Fibroblast of the aortic adventitia (primary cell): ENCODE measurements at places on chromosomes 12 and 14.

GRCh38 chr12:111748867-111749266, 17.9 kb upstream of the ALDH2 start:
- no peak for DNase-seq

DNA sequence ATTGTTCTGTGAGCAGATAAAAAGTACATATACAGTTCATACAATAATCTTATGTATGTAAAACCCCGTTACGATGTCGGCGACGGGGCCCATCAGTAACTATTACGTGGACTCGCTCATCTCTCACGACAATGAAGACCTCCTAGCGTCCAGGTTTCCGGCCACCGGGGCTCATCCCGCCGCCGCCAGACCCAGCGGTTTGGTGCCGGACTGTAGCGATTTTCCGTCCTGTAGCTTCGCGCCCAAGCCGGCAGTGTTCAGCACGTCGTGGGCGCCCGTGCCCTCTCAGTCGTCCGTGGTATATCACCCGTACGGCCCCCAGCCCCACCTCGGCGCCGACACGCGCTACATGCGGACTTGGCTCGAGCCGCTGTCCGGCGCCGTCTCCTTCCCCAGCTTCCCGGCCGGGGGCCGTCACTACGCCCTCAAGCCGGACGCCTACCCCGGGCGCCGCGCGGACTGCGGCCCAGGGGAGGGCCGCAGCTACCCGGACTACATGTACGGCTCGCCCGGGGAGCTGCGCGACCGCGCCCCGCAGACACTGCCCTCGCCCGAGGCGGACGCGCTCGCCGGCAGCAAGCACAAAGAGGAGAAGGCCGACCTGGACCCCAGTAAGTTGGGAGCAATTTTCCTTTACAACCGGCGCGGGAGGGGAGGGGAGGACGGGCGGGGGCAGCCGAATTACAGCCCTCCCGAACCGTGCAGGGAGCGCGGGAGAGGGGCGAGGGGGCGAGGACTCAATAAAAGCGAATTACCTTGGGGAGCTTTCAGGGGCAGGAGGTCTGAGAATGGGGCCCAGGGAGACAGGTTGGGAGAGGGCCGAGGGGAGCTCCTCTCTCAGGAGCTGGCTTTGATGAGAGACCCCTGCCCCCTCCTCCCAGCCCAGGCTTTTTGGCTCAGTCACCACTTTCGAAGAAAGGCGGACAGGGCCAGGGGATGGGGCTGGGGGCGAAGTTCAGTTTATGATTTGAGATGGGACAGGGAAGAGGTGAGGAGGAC, at the start of gene HOXC9:
Gene HOXC9 (plus strand): TSS at position 46 of the 999 bp plus-strand sequence. CDS start 28 bp downstream, at position 74.
- DNase-seq = no peak

- no peak for DNase-seq
Measured at GRCh38 chr14:96752594-96752993, 44.6 kb upstream of the VRK1 start.

GRCh38 chr12:20096430-20096829, 271.9 kb upstream of the PDE3A start:
- no peak for DNase-seq

GRCh38 chr12:121524196-121524916, 56.5 kb downstream of the KDM2B start:
- DNase-seq = no peak

GRCh38 chr12:53798575-53798974, 46.8 kb upstream of the CISTR start:
- peak; percentile 16 for DNase-seq

- DNase-seq = peak; percentile 87
Measured at GRCh38 chr12:8078398-8078797, 3.7 kb upstream of the NECAP1 start.

- no peak for DNase-seq
Measured at GRCh38 chr12:76863837-76864236, 15.0 kb downstream of the CSRP2 start.

DNA sequence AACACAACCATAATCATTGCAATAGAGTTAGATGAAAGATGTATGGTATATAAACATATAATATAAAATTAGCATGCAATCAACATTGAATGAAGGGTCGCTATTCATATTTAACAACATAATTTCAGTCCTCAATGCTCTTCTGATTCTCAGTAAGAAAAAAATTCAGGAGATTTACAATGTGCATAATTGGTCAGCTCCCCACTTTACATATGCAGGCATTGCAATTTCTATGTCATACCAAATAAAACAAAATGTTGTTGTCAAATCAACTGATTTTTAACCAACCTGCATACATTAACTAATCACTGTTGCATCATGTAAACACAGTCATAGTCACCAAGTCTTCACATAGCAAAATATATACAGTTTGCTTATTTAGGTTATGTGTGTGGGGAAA, 5.2 kb upstream of the SLCO1A2 start:
- DNase-seq = no peak

- no peak for DNase-seq
Measured at GRCh38 chr12:119301379-119301778, 33.1 kb upstream of the CCDC60 start.

GRCh38 chr12:59240048-59240447, 319.7 kb upstream of the LRIG3 start:
- DNase-seq = no peak

GRCh38 chr12:24230061-24230701, 280.7 kb upstream of the SOX5 start:
- DNase-seq = no peak

DNA sequence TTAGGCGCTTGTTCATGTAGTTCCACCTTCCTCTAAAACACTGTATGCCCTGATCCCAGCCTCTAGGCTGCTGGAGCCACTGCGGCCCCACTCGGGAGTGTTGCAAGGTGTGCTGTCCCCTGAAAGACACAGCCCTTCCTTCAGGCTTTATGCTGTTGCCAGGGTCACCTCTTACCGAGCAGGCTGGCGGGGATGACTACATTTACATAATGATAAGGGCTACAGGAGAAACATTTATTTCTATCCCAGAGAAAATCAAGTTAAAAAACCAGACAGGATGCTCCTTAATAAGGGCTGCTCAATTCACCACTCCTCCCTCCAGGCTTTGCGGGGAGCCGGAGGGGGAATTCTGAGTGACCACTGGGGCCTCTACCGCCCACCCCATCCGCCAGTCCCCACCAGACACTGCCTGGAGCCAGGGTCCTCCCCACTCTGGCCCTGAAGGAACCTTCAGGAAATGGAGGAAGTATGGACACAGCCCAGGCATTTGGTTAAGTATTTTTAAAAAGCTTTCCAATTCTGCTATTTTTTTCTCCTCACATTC, 200.6 kb downstream of the TTC7B start:
- DNase-seq = no peak

GRCh38 chr14:103854017-103854808, 6.8 kb upstream of the PPP1R13B start:
- no peak for DNase-seq

- DNase-seq = no peak
Measured at GRCh38 chr12:131468206-131468605, 242.7 kb upstream of the SFSWAP start.

DNA sequence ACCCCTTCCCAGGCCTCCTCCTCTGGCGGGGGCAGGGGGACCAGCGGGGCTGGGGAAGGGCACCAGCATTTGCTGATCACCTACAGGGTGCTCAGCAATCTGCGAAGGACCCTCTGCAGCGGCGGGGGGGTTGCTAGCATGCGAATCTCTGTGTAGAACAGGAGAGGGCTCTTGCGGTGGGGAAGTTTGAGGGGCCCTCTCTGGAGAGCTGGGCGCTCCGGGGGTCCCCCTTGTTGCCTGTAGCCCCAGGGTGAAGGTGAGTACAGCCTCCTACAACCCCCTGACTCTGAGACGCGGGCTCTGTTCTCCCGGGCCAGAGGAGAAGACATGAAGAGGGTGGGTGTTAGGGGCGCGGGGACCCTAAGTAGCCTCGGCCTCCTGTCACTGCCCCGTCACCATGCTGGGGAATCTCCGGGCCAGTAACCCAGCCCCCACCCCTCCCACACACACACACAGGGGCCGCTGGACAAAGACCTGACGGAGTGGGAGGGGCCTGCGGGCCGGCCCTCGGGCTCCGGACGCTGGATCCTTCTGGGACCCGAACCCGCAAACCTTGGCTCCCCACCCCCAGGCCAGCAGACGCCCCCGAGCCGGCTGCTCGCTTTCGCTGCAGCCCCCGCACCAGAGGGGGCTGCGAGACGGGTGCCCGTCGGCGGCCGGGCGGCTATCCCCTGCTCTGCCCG, 734 bp downstream of the FIGNL2 start:
- no peak for DNase-seq

DNA sequence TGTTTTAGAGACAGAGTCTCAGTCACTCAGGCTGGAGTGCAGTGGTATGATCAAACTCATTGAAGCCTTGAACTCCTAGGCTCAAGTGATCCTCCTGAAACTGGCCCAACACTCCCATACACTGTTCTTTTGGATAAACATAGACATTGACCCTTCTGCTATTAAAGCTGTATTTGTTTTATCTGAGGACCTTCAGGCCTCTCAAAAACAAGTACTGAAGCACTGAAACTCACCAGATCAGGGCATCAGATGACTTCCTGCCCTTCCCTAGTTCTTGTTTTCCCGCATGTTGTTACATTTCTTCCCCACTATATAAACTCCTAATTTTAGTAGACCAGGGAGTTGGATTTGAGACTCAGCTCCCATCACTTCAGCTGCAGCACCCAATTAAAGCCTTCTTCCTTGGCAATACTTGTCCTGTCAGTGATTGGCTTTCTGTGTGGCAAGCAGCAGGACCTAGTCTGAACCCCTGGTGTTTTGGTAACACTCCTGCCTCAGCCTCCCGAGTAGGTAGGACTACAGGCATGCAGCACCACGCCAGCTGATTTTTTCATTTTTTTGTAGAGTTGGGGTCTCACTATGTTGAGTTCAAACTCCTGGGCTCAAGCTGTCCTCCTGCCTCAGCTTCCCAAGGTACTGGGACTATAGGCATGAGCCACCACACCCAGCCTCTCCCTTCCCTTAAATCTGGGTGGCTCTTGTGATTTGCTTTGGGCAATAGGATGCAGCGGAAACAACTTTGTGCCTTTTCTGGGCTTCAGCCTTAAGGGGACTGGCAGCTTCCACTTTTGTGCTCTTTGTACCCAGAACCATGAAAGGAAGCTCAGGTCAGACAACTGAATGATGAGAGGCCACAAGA, 12.5 kb upstream of the IFT81 start:
- DNase-seq = no peak

DNA sequence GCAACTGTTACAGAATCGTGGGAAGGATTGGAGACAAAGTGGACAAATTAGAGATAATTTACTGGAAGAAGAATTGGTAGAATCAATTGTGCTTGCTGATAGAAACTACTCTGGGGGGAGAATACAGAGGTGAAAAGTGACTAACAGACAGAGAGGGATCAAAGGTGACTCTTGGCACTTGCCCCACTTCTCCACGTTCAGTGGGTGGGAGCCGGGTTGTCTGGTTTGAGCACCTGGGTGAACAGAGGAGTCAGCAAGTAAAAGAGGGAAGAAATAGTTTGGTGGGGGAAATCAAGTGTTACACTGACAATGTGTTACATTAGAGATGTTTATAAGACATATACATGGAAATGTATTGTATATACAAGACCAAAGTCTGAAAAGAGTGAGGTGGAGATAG, 69.1 kb downstream of the PPP2R5E start:
- DNase-seq = no peak

DNA sequence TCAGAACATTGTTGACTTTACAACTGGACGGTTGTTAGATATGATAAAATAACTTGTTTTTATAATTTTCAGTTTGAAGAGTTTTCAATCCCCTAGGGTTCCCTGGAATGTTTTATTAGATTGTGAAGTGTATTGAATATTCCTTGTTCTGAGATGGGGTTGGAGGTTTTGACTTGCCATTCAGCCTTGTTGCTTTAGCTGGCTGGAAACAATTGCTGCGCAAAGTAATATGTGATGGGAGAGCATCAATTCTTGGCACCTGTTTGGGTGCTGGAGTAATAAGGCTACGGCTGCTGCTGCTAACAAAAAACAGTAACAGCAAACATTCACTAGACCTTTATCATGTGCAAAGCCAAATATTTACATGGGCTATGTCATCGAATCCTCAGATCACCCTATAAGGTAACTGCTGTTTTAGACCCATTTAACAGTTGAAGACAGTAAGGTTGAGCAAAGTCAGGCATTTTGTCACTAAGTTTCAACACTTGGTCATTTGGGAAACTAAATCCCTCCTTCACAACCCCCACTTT, 241.0 kb upstream of the TBX3 start:
- no peak for DNase-seq
